Stimulated activated CD8-positive, alpha-beta memory T cell treated with anti-CD3 and anti-CD28 coated beads, Interleukin-4, amount 100 ng/mL, for 4 hours (primary cell): ENCODE measurements at places on chromosomes 4 and X.

DNA sequence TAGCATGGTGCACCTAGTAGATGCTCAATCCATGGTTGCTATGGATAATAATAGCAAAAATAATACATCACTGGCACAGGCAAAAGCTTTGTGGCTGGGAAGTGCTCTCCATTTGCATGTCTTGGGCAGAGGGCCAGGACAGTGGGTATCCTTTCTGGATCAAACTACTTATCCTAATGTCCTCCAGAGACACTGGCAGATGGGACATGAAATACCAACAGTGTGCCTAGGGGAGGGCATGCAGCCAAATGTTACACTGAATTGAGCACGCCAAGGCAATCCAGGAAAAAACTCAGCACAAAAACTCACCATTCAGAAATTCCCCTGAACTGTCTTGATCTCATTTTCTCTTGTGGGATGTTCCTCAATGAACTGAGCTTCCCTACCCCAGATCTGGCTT, 98.6 kb upstream of the SCML1 start:
- DNase-seq, result no peak

DNA sequence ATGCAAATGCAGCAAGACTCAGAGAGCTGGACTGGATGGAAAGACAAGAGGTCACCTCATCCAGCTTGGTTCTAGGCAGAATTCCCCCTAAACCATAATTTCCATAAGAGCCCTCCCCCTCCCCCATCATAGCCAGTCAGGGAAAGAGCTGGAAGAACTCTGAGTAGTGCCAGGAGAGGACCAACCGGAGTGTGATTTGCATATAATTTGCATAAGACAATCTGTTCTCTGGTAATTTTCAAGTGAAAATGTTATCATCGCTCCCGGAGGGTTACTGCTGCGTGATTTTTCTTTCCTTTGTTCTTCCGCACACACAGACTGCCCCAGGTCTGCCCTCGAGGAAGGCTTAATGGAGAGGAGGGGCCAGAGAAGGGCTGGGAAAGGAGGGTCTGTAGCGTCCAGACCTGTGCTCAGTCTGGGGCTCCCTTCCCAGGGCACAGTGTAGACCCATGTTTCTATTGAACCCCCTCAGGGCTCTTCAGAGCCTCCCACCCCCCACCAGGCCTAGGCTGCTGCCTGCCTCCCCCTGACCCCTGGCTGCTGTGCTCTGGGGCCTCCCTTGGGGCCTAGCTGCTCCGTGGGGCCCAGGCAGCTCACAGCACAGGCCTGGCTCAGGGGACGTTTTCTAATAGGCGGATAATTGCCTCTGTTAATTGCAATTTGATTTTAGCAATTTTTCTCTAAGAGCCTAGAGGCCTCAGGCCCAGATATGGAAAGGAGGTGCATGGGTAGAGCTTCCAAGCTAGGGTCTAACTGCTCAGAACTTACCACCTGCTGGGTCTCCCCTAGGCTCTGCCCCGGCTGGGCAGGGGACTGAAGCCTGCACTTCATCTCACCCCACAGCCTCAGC, 90.4 kb upstream of the PJA1 start:
- no peak for DNase-seq

DNA sequence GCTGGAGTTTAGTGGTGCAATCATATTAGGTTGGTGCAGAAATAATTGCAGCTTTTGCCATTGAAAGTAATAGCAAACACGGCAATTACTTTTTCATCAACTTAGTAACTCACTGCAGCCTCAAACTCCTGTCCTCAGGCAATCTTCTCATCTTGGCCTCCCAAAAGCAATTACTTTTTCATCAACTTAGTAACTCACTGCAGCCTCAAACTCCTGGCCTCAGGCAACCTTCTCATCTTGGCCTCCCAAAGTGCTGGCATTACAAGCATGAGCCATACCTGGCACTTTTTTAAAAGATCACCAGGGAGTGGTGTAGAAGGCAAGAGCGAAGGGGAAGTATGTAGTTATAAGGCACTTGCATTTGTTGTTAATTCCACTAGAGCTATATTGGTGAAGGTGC, 491.1 kb upstream of the ADGRL3 start:
- DNase-seq, result no peak

- peak; percentile 51 for DNase-seq
These were observed 21.7 kb upstream of the CD38 start for GRCh38 chr4:15756361-15756861.

DNA sequence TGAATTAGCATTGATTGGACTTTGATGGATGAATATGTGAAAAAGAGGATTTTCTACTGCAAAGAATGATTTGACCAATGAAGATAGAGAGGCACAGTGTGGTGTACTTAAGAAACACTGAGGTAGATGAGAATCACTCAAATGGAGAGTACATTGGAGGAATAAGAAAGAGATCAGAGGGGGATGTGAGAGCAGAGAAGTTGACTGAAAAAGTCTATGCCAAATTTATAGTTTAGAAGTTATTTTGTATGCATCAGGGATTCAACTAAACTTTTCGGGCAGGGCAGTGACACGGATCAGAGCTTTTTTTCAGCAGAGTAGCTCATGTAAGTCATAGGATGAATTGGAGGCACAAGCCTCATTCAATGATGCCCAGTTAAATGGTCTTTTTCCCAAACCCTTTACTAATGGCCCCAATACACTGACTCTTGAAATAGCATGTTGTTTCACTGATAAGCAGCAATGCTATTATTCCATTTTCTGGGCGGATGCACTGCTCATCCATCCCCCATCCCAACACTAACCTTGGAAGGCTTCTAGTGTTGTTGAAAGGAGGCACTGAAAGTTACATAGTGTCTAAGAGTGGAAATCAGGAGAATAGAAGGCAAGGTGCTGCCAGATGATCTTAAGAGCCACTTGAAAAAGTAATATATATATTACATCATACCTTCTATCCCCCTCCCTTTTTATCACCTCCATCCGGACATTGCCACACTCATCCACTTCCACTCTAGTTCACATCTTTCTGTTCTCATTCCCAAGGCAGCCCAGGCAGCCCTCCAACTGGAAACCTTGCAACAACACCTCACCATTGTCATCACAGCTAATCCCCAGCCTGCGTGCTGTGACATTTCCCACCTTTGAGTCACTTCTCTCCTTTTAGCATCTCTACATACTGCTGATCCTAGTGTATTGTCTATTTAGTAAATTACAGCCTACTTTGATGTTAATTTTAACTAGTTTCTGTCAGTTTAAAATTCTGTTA, 46.1 kb downstream of the ARHGAP24 start:
- DNase-seq, result no peak

DNA sequence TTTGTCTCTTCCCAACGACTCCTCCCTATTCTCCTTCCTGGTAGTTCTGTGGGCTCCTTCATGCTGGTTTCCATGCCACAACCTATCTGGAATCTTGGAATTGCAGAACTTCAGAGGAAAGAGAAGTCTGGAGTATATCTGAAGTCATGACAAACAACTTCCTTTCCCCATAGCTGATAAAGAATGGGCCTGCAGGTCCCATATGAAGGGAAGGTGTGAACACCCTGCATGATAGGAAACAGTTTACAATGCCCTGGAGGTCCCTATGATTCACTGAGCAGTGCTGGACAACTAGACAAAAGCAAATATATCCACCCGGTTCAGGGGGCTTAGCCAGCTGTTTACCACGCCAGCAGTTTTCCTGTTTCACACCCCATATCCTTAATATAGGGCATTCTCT, 19.4 kb downstream of the FAM9C start:
- no peak for DNase-seq

DNA sequence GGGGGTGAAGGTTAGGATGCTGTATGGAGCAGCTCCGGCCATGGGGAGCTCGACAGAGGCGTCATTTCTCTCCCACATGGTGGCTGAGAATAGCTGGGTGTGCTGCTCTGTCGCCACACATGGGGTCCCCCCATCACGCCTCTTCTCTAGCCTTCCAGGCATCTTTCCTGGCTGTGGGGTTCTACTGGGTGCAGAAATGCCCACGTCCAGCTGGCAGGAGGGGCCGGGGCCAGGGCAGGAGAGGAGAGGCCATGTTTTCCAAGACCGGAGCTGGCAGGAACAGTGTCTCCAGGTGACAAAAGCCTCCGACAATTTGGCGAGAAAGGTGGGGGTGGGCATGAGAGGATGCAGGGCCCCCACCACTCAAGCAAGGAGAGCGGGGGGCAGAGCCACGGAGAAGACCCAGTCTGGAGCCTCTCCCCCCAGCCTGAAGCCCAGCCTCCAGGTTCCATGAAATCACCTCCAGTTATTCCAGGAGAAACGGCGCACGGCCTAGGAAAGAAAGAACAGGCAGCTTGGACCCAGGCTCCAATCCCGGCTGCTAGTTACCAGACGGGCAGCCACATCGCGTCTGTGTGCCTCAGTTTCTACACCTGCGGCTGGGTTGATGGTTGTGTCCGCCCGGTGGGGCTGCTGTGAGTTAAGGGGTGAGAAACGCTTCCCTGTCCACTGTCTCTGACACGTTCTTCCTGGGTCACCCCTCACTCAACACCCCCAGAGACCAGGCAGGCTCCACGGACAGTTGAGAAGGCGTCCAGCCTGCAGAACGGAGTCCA, 27.4 kb upstream of the SPON2 start:
- no peak for DNase-seq

DNA sequence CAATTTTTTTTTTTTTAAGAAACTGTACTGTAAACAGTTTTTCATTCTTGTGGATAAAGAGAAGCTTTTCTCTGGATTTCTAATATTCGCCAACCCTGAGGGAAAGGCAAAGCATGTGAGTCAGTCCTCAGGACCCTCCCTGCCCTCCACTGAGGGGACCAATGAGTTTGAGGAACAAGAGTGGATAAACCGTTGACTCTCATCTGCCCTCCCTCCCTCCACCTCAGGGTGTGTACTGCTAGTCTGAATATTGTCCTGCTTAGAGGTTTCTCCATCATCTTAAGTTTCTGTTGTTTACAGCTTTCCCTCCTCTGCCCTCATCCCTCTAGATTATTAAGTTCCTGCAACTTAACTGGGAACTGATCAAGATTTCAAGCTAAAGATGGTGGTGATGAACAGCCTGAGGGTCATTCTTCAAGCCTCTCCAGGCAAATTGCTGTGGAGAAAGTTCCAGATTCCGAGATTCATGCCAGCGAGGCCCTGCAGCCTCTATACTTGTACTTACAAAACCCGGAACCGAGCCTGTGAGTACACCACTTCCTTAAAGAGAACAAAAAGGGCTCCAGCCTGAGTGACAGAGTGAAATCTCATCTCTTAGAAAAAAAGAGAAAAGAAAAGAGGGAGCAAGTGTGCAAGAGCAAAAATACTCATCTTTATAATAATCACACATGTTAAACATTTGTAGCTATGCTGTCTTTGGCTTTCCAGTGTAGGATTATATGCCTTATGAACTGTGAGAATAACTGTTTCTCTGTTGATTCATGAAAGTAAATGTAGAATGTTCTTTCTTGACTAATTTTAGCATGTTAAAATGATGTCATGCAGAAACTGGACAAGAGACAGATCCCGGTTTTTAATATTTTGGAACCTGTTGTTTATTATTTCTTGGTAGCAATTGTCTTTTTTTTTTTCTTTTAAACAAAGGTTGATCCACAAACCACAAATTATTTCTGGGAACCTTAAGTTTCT, 11.9 kb downstream of the CA5B start:
- DNase-seq, result no peak

DNA sequence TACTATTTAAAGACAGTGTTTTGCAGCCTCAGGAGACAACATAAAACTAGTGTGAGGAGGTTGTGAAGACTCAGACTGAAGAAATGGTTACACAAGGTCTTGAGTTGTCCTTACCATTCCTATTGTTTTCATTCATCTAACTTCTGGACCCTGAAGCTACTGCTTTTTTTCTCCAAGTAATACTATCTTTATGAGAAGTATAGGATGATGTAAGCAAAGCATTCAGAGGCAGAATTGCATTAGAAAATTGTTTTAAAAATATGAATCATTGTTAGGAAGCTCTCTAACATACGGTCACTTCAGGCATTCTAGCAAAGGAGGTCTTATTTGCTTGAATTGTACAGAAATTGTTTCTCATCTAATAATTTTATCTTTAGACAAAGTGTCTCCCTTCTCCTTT, 357.8 kb downstream of the TLL1 start:
- no peak for DNase-seq

GRCh38 chr4:9925750-9926439, 95.4 kb downstream of the SLC2A9 start:
- no peak for DNase-seq

DNA sequence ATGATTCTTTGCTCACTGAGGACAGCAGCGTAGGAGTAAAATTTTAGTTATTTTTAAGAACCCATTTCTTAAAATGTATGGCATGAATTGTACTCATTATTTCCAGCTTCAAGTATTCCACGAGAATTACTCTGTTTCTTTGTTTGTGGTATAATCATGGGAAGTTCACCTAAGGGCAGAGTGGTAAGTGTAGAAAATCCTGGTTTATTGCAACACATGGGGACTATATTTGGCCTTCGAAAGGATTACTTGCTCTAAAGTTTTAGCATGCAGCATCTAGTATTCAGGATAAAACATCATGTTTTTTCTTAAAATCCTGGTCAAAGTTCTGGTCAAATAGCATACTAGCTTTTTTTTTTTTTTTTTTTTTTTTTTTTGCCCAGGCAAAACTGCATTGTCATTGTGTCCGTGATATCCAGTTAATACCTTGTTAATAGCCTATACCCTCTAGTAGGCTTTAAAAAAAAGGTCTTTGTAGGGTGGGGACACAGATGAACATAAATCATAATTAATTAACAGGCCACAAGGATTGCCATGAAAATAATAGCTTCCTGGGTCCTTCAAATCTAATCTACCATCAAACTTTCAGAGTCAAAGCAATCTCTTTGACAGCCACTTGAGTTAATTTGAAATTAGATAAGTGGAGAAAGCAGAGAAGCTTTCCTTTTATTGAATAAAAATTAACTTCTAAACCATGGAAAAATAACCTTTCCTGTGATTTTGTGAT, 44.6 kb upstream of the VEGFC start:
- DNase-seq, result no peak

GRCh38 chr4:18882468-18882867, 860.9 kb upstream of the LCORL start:
- no peak for DNase-seq

GRCh38 chr4:117479673-117480072, 394.3 kb upstream of the TRAM1L1 start:
- DNase-seq, result no peak

- no peak for DNase-seq
These were observed 2.2 kb downstream of the NHS start for GRCh38 chrX:17377091-17377717.

GRCh38 chr4:76591992-76592391, 157.0 kb downstream of the SHROOM3 start:
- no peak for DNase-seq

DNA sequence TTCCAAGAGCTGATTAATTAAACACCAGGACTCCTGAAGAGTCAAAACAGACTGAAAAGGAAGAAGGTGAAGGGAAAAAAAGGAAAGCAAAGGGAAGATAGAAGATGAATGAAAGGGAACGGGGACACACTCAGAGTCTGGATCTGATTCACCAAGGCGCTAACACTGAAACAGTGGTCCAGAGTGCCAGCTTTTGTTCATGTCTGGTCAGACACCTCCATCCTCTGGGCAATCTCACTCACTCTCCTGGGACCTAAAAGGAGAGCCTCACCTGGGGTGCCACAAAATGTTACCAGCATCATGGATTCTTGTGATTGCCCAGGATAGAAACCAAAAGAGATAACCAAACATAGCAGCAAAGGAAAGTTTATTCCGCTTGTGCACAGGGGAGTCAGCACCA, 120.3 kb upstream of the AFF2 start:
- DNase-seq, result no peak

GRCh38 chr4:150582873-150583286, 929 bp downstream of the MAB21L2 start:
- DNase-seq, result no peak
